Adrenal gland (tissue), 19 donors: ENCODE measurements at places on chromosomes 1 and 21. TPM values are rescaled to one million over a fixed set of nuclear protein-coding genes. Genes with fewer than 3 reads are reported as not detected.

DNA sequence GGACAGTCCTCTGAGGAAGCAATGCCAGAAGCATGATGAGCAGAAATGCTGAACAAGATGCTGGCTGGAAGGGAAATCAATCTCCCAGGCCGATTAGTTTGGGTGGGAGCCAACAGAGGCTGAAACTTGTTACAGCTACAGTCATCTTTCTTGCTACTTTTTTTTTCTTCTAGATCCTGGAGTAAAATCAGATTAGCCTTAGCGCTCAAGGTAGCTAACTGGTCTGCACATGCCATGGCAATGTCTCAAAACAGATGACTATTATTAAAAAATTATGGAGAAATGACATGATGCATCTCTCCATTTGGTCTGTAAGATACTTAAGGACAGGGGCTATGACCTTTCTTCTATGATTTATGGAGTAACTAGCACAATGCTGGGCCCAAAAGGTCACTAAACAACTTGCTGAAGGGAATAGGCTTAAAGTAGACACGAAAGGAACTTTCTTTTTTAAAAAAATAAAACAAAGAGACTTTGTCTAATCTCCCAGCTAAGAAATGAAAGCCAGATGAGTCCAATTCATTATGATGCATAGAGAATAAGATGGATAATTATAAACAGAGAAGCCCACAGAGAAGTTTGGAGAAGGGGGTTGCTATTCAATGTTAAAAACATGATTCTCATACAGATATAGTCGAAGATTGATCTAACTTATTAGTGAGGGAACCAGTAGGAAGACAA, 42.5 kb downstream of the UTP25 start:
- no peak for DNase-seq
- no peaks in the 10 kb centered on the region for H3K4me1 ChIP-seq
- no peaks in the 10 kb centered on the region for H3K36me3 ChIP-seq
- no peak overlapping the region for H3K27ac ChIP-seq
- no peak overlapping the region for H3K4me3 ChIP-seq

Gene CDK18
- polyA plus RNA-seq: 4.0 TPM

Gene ELF3
- polyA plus RNA-seq: not detected

GRCh38 chr1:20076710-20077461, 6.9 kb downstream of the PLA2G5 start:
- no peak overlapping the region for H3K27ac ChIP-seq
- H3K4me3 ChIP-seq: no peak overlapping the region
- DNase-seq: no peak
- no peaks in the 10 kb centered on the region for H3K27me3 ChIP-seq
- no peaks in the 10 kb centered on the region for H3K4me1 ChIP-seq

DNA sequence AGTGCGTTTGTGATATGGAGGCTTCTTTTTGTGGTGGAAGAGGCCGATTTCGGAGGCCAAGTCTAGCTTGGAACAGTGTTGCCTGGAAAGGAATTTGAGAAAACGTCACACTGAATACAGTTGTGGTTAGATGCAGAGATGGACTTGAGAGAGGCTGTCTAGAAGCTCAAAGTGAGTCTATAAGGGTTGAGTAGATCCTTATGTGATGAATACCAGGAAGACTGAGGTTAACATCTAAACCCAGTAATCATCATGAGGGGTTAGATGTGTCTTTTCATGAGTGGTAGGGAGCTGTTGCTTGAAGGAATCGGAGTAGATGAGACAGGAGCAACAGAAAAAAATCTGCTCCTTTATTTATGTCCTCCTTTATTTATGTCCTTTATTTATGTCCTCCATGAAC, 114.6 kb upstream of the IVNS1ABP start:
- H3K27me3 ChIP-seq: no peaks in the 10 kb centered on the region
- H3K4me3 ChIP-seq: no peak overlapping the region
- H3K4me1 ChIP-seq: peaks cover 6% of the 10 kb centered on the region
- DNase-seq: no peak
- H3K36me3 ChIP-seq: no peaks in the 10 kb centered on the region

DNA sequence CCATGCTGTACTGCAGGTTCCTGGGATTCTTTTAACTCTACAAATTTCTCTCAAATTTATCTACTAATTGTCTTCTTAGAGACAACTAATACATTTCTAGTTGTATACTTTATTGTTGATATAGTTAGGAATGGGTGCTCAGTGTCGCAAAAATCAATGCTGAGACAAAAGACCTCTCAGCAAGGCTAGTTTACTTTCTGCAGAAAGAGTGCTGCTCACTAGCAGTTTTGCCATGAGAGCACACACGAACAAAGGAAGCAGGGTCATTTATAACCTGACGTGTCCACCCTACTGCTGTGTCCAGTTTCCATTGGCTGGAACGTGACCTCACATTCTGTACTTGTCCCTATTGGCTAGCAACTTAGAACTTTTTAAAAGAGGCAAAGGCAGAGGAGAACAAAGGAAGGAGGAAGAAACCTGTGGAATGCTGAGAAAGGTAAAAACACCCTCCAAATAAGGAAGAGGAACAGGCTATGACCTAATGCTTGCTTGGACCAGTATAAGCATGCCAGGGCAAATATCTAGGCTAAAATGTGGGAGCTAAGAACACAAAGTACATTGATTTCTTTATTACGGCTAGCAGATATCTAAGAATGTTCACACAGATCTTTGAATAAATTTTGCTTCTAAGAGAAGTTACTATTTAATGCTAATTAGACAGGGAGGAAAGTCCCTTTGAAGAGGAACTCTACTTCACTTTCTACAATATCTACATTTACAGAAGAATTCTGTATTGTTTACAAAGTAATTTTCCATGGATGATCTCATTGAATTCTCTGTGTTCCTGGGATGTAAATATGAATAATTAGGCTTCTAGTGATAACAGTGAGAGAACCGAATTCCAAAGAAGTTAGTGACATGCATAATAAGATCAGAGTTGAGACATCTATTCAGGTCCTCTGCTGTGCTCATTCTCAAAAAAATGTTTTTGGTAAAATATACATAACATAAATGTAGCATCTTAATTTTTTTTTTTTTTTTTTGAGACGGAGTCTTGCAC, 86.0 kb upstream of the MAP10 start:
- no peak overlapping the region for H3K4me3 ChIP-seq
- no peaks in the 10 kb centered on the region for H3K27me3 ChIP-seq
- H3K4me1 ChIP-seq: no peaks in the 10 kb centered on the region
- H3K36me3 ChIP-seq: no peaks in the 10 kb centered on the region
- no peak overlapping the region for H3K27ac ChIP-seq

- peaks cover 7% of the 10 kb centered on the region for H3K27me3 ChIP-seq
- H3K4me1 ChIP-seq: no peaks in the 10 kb centered on the region
- H3K36me3 ChIP-seq: no peaks in the 10 kb centered on the region
- no peak for DNase-seq
- no peak overlapping the region for H3K4me3 ChIP-seq
These were observed 47.1 kb upstream of the CYP2J2 start for GRCh38 chr1:59973719-59974118.

Gene PCSK9
- polyA plus RNA-seq: 0.10 TPM

GRCh38 chr1:85330711-85331290, 54.4 kb upstream of the BCL10 start:
- peak; percentile 75 for DNase-seq
- H3K4me3 ChIP-seq: no peak overlapping the region
- no peaks in the 10 kb centered on the region for H3K27me3 ChIP-seq
- H3K4me1 ChIP-seq: peaks cover 11% of the 10 kb centered on the region

DNA sequence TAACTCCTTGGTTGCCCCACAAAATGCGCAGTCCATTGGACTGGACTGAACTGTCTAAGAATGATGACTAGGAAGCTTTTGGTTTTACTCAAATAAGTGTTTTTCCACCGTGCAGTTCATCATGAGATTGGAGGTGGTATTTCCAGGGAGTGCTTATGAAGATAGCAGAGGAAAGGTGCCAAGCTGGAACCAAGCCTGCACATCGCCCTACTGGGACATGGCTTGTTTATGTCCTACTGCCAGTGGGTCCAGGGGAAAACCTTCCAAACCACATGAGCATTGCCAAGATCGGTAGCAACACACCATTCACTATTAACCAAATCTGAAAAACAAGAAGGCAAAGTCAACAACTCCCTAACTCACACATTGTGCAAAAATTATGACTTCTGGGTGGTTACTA, 54.7 kb upstream of the DSCAM start:
- H3K27me3 ChIP-seq: no peaks in the 10 kb centered on the region
- H3K27ac ChIP-seq: no peak overlapping the region
- H3K36me3 ChIP-seq: no peaks in the 10 kb centered on the region
- H3K4me3 ChIP-seq: no peak overlapping the region

GRCh38 chr21:41258617-41259016, 58.0 kb upstream of the FAM3B start:
- no peaks in the 10 kb centered on the region for H3K4me1 ChIP-seq
- H3K4me3 ChIP-seq: no peak overlapping the region
- no peak overlapping the region for H3K27ac ChIP-seq
- no peak for DNase-seq

DNA sequence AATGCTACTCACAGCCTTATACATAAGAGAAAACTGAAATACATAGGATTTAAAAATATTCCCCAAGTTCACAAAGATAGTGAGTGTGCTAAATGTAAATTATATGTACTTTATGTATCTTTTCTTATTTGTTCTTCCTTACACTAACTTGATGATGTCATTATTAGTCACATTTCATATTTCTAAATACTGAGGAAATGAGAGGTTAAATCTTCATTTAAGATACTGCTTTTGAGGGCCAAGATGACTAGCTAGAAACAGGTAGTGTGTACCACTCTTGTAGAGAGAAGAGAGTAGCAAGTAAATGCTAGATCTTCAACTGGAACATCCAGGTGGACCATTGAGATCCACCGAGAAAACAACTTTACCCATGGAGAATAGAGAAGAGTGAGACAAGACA, 29.8 kb downstream of the PYHIN1 start:
- H3K27me3 ChIP-seq: peaks cover 3% of the 10 kb centered on the region
- H3K36me3 ChIP-seq: no peaks in the 10 kb centered on the region
- H3K4me3 ChIP-seq: no peak overlapping the region
- DNase-seq: no peak
- no peaks in the 10 kb centered on the region for H3K4me1 ChIP-seq

Gene WARS2
- 16.3 TPM for polyA plus RNA-seq

Gene PLA2G2F
- polyA plus RNA-seq: 0.08 TPM

- H3K4me3 ChIP-seq: no peak overlapping the region
- H3K4me1 ChIP-seq: no peaks in the 10 kb centered on the region
- H3K27me3 ChIP-seq: no peaks in the 10 kb centered on the region
- DNase-seq: no peak
- no peaks in the 10 kb centered on the region for H3K36me3 ChIP-seq
These were observed 195.2 kb downstream of the MRPL39 start for GRCh38 chr21:25412100-25412499.

DNA sequence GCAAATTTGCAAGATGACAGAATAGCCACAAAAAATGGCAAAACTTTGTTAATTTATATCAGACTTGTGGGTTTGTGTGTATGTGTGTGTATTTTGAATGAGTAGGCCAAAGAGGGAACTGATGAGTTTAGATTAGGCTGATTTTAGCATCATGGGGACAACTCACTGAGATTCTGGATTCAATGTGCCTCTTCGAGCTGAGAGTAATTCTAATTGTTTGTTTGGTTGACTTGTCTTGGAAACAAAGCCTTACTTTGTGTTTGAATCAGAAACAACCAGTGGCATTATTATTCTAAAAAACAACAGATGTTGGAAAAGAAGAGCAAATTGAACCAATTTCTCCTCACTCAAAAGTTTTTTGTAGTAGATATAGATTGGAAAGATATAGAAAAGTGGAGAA, 40.5 kb upstream of the C21orf91 start:
- H3K4me3 ChIP-seq: no peak overlapping the region
- H3K27ac ChIP-seq: no peak overlapping the region
- H3K4me1 ChIP-seq: no peaks in the 10 kb centered on the region
- H3K36me3 ChIP-seq: no peaks in the 10 kb centered on the region

- H3K36me3 ChIP-seq: no peaks in the 10 kb centered on the region
- no peak overlapping the region for H3K27ac ChIP-seq
- no peaks in the 10 kb centered on the region for H3K4me1 ChIP-seq
- H3K27me3 ChIP-seq: peaks cover 31% of the 10 kb centered on the region
- no peak for DNase-seq
- H3K4me3 ChIP-seq: no peak overlapping the region
These were observed 1.1 kb downstream of the PERM1 start for GRCh38 chr1:980602-981395.

DNA sequence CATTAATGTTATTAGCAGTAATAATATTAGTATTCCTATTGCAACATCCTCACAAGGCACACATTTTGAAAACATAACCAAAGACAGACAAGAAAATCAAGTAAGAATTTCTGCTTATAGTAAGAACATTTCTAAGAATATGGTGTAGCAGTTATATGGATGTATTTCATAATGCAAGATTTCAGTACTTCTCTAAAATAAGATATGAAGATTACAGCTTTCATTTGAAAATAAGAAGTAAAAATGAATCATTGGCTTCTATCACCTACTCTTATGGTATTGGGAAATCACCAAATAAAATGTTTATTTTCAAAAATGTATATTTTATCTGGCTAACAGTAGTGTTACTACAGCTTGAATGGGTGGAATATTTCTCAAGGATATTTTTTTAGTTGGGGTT, 103.8 kb upstream of the USP25 start:
- no peaks in the 10 kb centered on the region for H3K4me1 ChIP-seq
- no peak overlapping the region for H3K27ac ChIP-seq
- H3K36me3 ChIP-seq: no peaks in the 10 kb centered on the region
- DNase-seq: no peak
- H3K4me3 ChIP-seq: no peak overlapping the region
- H3K27me3 ChIP-seq: no peaks in the 10 kb centered on the region

DNA sequence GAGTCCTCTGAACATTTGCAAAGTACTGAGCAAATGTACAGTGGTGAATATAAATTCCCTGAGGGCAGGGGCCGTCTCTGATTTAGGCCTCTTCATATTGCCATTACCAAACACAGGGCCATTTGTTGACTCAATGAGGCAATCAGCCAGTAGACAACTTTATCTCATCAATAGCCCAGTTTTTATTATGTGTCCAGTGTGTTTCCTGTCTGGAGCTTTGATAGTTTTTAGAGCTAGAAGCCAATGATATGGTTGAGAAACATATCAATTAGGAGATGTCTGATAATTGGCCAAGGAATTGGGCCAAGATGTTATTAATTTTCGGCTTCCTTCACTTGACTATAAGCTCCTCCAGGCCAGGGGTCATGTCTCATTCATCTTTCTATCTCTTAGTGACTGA, 163.0 kb downstream of the ROR1 start:
- DNase-seq: no peak
- no peaks in the 10 kb centered on the region for H3K4me1 ChIP-seq
- H3K4me3 ChIP-seq: no peak overlapping the region
- no peak overlapping the region for H3K27ac ChIP-seq
- no peaks in the 10 kb centered on the region for H3K36me3 ChIP-seq

- DNase-seq: no peak
- no peak overlapping the region for H3K4me3 ChIP-seq
- H3K4me1 ChIP-seq: no peaks in the 10 kb centered on the region
- no peak overlapping the region for H3K27ac ChIP-seq
- H3K27me3 ChIP-seq: no peaks in the 10 kb centered on the region
These were observed 7.4 kb upstream of the SCYL3 start for GRCh38 chr1:169901115-169901514.

Gene RNU1-1
- not detected for polyA plus RNA-seq

Gene GBP6
- polyA plus RNA-seq: 0.24 TPM

Gene SELENOF
- 394 TPM for polyA plus RNA-seq

Gene TMEM240
- polyA plus RNA-seq: 12.4 TPM

Gene TAL1
- 2.9 TPM for polyA plus RNA-seq

Gene SYTL1
- not detected for polyA plus RNA-seq
